ENCODE measurements at places on chromosomes 7 and 10. TPM values are rescaled to one million over a fixed set of nuclear protein-coding genes. Genes with fewer than 3 reads are reported as not detected.
A peak's percentile ranks its signal among the peaks of the same experiment; 100 is the strongest.

GRCh38 chr10:44064987-44065787 is 319.7 kb downstream of the CXCL12 start:
- no peak for DNase-seq

LDB3 gene
- total RNA-seq = 0.45 TPM

GRCh38 chr10:130127364-130128061 is 8.7 kb upstream of the GLRX3 start:
- DNase-seq = peak; percentile 69

MSRB2 gene
- total RNA-seq = 7.8 TPM

DNA sequence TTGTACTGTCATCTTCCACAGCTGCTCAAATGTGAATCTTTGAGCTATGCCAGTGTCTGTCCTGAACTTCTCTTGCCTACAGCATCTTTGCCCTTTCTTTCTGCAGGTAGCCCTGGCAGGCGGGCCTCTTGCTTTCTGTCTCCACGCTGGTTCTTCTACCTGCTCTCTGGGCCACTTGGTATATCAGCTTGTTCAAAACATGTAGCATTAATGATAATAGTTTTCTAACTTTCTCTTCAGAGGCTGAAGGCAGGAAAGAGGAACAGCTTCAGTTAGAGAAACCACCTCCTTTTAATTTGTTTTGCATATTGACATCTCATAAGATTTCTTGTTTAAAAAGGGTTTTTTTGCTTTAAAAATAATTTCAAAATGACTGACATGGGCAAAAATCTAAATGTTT is 923 bp upstream of the FGL2 start:
- no peak for DNase-seq

GRCh38 chr7:102152672-102153598 is 133.7 kb upstream of the SH2B2 start:
- peak; percentile 50 for DNase-seq

GRCh38 chr7:135718794-135719437 is 9.1 kb downstream of the SLC13A4 start:
- DNase-seq = no peak

OLAH gene
- total RNA-seq = not detected

PAPOLB gene
- not detected for total RNA-seq

Measured in Daoy (cell line).